Osteoblast (primary cell): ENCODE measurements at places on chromosomes 12 and 14.

DNA sequence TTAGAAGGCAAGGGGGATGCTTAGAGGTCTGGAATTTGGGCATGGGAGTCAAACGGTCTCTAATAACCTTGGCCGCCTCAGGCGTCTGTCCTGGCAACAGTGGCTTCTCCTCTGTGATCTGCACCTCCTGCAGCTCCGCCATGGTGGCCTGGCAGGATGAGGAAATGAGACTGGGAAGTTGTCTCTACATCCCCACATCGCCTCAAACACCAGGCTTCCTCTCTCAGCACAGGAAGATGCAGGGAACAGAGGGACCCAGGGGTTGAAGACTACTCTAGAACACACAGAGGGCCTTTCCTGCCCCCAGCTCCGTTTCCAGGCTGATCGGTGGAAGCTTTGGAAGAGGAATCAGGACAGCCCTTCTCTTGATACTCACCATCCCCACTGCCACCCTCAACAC, 1.7 kb downstream of the NDRG2 start:
- peak; percentile 51 for DNase-seq

DNA sequence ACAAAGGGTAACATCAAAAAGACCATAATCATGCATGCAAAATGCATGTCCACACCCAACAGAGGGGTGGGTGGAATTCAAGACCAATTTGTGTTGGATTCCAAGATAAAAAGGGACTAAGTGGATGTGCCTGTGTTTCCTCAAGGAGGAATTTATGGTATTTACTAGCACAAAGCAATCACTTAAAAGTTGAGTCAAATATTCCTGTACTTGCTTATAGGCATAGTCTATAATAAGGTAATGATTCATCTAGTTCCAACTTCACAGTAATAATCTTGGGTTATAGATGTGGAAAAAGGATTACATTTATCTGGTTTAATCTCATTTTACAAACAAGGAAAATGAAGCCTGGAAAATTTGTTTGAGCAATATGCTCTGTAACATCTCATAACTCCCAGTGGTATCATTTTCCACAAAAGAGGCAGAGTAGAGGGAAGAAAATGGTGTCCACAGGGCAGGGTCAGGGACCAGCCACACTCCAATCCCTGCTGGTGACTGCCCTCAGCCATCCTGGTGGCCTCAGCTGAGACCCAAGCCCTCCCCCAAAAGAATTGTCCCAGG, 80.8 kb upstream of the REP15 start:
- peak; percentile 80 for DNase-seq

- DNase-seq: no peak
Observed at GRCh38 chr12:29102741-29103140, 46.3 kb upstream of the FAR2 start.

DNA sequence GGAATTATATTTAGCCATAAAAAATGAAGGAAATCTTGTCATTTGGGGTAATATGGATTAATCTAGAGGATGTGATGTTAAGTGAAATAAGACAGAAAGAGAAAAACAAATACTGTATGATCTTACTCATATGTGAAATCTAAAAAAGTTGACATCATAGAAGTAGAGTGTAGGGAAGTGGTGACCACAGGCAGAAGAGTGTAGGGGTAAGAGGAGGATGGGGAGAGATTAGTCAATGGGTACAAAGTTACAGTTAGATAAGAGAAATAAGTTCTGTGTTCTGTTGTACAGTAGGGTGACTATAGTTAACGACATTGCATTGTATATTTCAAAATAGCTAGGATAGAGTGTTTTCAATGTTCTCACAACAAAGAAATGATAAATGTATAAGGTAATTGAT, 87.0 kb downstream of the TSHR start:
- DNase-seq: no peak

DNA sequence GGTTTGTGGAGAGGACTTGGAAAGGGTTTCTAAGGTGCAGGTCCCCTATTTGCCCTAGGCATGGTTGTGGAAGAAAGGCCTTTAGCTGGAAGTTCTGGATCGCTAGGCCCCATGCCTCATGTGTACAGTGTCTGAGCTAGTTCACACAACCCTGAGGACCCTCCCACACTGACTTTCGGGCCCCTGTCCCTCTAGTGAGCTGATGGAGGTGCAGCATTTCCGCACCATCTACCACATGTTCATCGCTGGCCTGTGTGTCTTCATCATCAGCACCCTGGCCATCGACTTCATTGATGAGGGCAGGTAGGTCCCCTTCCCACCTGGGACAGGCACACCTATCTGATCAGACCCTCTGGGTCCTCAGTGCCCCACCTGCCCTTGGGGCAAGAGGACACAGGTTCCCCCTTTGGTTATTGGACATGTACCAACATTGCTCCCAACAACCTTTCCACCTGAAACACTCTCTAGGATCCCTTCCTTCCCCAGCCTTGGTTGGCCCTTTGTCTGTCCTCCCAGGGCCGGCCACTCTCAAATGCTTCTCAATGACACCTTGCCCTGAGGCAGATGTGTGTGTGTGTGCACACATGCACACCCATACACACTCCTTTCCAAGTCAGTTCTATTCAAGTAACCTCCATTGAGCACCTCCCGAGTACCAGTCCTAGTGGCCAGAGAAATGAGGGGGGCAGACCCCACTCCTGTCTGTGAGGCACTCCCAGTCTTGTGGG, 2.6 kb downstream of the SOAT2 start:
- DNase-seq: peak; percentile 44

- no peak for DNase-seq
Observed at GRCh38 chr14:83632375-83632774, 1897.6 kb upstream of the FLRT2 start.

- DNase-seq: no peak
Observed at GRCh38 chr14:78673845-78674244, 503.7 kb downstream of the NRXN3 start.

- no peak for DNase-seq
Observed at GRCh38 chr14:98494582-98494981, 777.4 kb downstream of the BCL11B start.

- DNase-seq: no peak
Observed at GRCh38 chr12:109873653-109874052, 6.7 kb downstream of the GLTP start.

GRCh38 chr12:28620281-28620680, 430.0 kb downstream of the CCDC91 start:
- no peak for DNase-seq

- DNase-seq: peak; percentile 75
Observed at GRCh38 chr12:1835211-1836131, 15.1 kb downstream of the LRTM2 start.

DNA sequence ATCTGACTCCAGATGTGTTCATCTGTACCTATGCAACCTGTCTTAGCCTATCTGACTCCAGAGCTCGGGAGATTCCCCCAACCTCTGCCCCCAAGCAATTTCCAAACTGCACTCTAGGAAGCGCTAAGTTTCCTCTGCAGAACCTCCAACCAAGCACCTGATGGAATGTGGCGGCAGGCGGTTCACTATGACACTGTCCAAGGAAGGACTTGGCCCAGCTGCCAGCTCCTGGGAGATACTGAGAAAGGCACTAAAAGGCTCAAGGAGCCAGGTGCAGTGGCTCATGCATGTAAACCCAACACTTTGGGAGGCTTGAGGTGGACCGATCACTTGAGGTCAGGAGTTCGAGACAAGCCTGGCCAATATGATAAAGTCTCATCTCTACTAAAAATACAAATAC, 244.0 kb downstream of the BCL11B start:
- no peak for DNase-seq

DNA sequence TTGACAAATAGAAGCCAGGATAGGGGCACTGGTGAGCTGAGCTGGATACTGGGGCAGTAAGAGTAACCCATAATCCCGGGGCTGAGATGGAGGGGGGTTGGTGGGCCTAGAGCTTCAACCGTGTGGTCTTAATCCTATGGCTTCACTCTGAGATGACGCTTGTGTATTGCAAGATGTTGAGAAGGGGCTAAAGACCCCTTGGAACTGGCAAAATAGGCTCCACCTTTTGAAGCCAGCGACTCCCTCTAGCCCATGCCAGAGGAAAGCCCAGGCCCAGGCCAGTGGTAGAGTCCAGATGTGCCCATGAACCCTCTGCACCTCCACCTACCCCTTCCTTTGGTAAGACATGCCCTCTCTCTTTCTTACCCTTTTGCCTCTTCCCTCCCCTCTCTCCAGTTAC, 4.6 kb downstream of the HOXC12 start:
- DNase-seq: no peak

DNA sequence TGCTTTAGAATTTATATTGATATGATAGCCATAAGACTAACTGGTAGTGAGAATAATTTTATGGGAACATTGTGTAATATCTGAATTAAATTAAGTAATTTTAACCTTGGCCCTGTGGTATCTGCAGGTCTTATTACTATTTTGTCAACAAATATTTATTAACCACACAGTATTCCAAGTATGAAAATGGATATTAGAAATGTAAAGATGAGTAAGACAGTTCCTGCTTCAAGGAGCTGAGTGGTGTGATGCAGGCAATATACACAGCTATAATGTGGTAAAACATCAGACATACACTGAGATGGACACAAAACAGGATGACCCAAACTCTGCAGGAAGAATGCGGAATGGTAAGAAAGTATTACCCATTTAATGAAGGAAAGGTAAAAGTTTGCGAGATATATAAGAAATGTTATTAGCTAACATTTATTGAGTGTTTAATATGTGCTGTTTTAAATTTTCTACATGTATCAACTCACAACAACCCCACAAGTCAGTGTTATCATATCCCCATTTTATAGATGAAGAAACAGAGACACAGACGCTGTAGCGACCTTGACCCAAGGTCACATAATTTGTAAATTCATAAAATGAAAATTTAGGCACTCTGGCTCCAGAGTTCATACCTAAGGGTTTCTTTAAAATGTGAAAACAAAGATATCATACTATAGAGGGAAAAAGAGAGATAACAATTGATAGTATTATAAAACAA, 12.7 kb downstream of the ABCD2 start:
- DNase-seq: no peak
